ENCODE measurements at places on chromosomes 3 and 15.
A peak's percentile ranks its signal among the peaks of the same experiment; 100 is the strongest.

DNA sequence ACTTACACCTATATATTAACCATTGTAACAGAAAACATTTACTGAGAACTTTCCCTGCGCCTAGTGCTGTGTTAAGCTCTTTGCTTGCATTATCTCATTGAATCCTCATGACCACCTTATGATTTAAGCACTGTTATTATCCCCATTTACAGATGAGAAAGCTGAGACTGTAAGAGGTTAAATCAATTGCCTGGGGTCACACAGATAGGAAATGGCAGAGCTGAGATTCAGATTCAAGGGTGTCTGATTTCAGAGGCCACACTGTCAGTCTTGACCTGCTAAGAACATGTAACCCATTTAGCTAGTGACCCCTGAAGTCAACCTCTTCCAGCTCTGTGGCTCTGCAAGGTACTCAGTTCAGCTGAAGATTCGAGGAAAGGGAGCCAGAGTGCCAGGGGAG lies 143.9 kb downstream of the TLE3 start:
- DNase-seq = no peak

DNA sequence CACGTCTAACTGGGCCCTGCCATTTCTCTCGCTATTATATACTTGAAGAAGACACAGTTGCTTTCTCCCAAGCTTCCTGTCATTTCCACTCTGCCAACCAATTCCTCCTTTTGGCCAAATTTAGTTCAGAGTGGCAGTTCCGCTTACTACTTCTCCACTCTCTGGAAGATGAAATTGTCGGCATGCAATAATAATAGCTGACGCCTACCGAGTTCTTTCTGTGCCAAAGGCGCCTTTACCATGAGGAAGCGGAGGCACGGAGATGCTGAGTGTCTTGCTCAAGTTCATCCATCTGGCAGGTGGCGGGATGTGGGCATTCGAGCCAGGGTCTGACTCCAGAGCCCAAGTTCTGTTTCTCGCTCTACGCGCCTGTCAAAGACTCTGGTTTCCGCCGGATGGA lies 14.6 kb upstream of the NRROS start:
- no peak for DNase-seq

DNA sequence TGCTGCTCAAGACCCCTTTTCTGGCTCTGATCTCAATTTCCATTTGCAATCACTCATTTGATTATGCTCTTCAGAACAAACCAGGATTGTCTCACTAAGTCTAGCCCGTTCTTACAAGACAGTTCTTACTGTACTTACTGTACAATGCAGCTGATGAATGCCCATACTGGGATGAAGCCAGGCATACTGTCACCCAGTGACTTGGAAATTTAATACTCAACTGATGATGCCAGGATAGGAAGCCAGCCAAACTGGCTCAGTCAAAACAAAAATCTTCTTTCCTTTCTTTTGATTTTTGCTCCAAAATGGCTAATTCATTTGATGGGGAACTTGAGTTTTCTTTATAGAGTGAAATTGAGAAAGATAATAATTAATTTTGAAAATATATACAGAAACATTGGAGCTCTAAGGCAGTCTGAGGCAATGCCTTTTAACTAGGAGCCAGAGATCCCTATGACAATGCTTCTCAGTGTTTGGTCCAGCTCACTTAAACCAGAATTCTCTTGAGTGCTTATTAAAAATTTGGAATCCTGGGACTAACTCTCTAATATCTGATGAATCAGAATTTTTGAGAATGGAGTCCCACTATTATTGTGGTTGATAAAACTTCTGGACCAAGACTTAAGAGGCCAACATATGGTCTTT lies 265.6 kb upstream of the THBS1 start:
- DNase-seq = peak; percentile 19

DNA sequence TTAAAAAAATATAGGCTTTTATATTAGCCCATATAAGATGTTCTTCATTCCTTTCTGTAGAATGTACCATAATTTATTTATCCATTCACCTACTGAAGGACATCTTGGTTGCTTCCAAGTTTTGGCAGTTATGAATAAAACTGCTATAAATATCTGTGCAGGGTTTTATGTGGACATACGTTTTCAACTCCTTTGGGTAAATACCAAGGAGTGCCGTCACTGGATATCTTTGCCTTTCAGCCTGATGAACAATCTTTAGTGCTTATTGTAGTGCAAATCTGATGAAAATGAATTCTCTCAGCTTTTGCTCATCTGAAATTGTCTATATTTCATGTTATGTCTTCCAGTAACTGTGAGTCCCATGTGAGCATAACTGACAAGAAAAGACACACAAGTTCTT lies 26.6 kb upstream of the BLM start:
- no peak for DNase-seq

Data from GM03348 (cell line).